ENCODE measurements at places on chromosomes 6 and 20.
A peak's percentile ranks its signal among the peaks of the same experiment; 100 is the strongest.

DNA sequence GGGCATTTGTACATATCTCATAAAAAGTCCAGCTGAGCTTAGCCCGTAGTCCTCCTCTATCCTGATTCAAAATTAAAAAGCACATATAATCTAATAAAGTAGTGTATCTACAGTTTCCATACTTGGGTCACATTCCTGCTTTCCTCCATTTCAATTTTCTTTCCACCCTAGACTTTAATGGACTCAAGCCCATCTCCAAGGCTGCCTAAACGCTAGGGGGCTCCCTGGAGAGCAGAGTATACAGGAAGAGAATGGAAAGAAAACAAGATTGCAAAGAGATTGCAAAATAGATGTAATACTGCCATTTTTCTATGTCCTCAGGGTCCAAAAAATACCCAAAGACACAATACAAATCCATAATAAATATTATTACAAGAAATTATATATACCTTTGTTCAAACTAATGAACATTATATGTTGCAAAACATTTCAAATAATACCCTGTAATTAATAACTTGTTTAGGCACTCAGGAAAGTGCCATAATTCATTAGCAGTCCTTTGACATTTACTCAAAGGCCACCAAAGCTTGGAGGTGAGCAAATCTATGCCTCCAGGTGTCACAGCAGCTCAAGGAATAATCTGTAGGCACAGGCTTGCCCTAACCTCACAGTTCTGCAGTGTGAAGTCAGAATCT lies 2.4 kb upstream of the MCM3 start:
- DNase-seq: peak; percentile 14

GRCh38 chr20:1987826-1988225 lies 6.0 kb downstream of the PDYN start:
- DNase-seq: no peak

DNA sequence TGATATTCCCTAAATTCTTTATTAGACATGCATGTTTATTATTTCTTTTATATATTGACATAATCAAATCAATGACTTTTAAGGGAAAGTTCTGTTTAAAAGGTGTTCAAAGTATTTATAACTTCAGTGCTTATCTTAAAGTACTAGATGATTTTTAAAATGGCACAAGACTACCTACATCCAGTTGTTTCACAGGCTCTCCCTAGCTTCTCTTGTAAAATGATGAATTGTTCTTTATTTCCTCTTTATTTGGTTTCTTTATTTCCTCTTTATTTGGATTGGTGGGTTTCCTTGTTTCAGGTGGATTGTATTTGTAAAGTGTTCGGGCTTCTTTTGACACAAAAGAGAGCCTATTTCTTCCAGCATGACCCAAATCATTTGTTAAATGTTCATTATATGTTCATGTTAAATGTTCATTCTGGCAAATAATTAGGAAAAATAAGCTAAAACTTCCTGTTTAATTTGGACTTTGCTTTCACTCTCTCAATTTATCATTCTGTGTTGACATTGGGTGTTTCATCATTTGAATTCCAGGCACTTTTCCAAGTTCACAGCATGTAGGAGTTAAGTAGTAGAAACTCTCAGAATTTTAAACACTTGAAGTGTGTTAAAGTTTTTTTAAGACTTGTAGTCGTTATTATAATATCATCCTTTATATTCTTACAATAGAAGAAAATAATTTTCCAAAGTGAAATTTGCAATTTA lies 24.6 kb downstream of the MLIP start:
- no peak for DNase-seq

DNA sequence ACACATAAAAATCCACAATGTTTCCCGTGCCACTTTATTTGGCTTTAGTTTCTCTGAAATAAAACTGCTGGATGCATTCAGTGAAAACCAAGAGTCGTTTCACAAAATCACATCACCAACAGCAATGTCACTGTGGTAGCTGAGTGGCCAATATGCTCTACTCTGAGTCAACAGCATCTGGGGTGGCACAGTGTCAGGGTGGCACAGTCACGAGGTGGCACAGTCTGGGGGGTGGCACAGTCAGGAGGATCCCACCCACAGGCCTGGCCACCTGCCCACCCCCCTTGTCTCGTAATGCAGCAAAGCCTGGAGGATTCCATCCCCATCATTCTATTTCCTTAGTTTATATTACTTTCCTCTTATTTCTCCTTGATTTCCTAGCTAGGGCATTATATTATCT lies 87.0 kb downstream of the ANKRD60 start:
- no peak for DNase-seq

DNA sequence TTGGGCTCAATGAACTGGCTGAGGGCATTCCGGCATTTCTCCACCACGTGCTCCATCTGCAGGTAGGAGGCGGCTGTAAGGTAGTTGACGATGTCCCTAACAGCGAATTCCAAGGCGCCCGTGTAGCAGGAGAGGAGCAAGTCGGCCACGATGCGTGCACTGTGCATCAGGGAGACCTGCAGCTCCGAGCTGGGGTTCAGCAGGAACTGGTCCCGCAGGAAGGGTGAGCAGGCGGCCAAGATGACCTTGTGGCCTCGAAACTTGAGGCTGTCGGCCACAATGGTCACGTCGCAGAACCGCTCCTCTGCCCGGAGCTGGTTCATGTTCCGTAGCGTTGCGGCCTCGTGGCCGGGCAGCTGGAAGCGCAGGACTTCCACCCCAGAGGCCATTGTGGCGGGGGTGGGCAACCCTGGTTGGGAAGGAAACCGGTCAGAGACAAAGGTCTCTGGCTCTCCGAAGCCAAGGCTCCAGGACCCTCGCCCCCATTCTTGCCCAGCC lies 920 bp downstream of the ZBTB12 start:
- no peak for DNase-seq

DNA sequence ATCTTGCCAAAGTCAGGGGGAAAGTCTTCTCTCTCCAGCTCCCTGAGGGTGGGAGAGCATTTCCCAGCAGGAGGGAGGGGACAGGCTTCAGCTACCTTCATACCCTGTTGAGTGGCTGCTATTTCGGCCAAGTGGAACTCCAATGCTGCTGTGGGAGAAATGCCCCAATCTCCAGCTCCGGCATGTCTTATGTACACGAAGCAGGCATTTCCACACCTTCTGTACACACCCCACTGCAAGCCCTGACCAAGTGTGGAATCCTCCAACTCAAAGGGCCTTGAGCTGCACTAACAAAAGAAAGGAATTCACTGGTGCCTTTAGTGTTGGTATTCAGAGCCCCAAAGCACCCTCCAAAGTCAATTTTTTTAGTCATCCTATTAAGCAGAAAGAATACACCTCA lies 313.6 kb upstream of the NT5E start:
- no peak for DNase-seq

DNA sequence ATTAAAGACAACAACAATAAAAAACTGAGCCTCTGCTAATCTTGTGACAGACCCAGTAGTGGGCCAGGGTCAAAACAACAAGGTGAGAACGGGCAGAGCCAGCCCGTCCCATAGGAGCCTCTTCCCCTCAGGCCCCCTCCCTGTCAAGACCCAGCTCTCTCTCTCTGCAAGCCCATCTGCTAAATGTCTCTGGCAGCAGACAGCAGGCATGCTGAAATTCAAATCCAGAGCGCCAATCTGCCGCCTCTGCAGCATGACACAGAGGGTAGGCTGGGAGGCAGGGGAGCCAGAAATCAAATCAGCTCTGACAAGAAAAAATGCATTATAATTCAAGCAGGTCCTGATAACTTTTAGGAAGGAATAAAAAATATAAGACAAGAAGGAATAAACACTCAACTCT lies 26.3 kb downstream of the METTL24 start:
- DNase-seq: no peak
